ENCODE measurements at places on chromosomes 5 and 9.

DNA sequence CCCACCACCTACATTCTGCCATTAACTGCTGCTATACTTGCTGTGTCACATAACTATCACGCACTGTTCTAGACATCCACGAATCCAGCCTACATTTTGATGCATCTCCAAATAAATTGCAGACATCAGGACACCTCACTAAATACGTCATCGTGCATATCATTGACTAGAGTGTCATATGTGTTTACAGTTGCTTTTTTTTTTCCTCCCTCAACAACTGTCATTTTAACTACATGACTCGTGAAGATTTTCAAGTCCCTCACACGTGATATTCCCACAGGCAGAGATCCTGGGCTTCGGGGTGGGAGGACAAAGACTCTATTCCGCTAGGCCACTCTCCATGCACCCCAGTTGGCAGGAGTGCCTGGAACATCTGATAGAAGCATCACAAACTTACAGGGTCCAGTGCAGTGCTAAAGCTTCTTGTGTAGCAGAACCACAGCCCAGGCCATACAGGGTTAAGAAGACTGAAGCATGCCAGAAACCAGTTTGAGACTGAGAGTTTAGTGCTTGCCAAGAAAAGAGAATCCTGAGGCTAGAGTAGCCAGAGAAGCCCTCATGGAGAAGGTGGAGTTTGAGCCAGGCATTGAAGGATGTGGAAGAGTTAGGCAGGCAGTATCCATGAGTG, 1.1 kb downstream of the PCYOX1L start:
- DNase-seq, result no peak

GRCh38 chr9:89361816-89362646, 43.7 kb downstream of the SECISBP2 start:
- no peak for DNase-seq

GRCh38 chr9:124598048-124598447, 90.8 kb upstream of the NR5A1 start:
- DNase-seq, result no peak

DNA sequence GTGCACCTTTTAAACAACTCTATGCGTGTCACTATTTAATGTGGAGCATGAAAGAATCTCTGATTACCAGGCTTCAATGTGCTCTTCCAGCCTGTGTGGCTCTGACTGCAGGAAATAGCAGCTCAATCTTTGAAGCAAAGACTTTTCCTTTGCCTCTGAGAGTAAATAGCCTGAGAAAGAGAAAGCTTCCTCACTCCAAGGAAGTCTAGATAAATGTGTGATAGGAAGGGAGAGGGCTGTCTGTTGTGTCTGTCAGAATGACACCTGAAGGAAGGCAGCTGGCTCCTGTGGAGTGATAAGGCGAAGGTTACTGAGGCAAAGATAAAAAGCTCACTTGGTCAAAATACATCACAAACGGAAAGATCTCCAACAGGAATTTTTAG, 205.3 kb upstream of the HAPLN1 start:
- no peak for DNase-seq

DNA sequence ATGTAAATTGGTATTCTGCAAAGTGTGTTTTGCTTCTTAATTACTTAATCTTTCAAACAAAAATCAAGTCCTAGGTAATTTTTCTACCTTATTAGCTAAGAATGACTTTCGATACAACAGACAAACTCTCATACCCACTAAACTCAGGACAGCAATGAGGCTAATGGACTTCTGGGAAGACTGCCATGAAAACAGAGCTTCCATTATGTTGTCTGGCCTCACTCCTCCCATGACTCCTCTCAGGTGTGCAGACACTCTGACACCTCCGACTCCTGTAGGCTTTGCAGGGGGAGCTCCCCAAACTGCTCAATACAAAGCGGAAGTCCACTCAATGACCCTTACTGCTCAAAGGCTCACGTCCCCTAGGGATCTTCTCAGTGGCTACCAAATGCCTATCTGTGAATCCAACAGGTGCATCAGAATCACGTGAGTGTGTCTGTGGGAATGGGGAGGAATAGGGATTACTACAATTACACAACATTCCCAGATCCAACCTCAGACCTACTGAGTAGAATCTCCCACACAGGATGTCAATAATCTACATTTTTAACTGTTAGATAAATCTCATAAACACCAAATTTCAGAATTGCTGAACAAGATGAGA, 289.9 kb downstream of the RAB3C start:
- DNase-seq, result peak; percentile 74

DNA sequence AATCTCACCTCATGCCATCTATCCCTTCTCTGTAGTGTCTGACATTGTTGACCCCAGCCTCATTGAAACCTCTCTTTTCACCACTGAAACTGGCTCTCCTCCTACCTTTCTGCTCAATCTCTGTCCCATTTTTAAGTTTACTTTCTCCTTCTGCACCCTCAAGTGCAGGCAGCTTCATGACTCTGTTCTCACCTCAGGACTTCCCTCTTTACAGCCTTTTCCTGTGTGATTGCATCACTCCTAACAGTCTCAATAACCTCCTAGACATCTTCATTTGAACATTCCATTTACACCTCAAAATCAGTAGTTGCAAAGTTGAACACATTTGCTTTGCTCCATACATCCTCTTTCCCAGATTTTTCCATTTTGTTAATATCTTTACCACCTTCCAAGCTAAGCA, 172.1 kb downstream of the RASEF start:
- DNase-seq, result no peak

Measured in NCI-H1092 treated with DMSO at 0.1 percent for 48 hours (cell line).